ENCODE measurements at places on chromosomes 12 and 14. TPM values are rescaled to one million over a fixed set of nuclear protein-coding genes. Genes with fewer than 3 reads are reported as not detected.

The OR4E2 gene
- total RNA-seq: not detected

The DCN gene
- total RNA-seq: 1.8 TPM

The NOVA1 gene
- total RNA-seq: 4.2 TPM

- DNase-seq: no peak
Measured at GRCh38 chr12:9221483-9221882, 13.3 kb upstream of the PZP start.

DNA sequence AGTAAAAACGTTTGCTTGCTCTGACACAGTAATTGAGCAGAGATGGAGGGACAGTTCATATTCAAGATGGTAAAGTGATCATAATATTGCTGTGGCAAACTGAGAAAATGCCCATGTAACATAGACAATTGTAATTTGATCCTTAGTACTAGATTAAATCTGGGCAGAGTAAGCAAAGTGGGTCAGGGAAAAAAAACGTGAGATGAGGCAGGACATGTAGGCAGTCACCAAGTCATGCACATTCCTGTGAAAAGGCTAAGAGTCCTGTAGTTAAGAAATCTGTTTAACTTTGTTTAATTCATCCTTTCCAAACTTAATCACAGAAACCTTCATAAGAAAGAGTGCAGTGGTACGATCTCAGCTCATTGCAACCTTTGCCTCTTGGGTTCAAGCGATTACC is 16.1 kb downstream of the BTBD7 start:
- DNase-seq: no peak

DNA sequence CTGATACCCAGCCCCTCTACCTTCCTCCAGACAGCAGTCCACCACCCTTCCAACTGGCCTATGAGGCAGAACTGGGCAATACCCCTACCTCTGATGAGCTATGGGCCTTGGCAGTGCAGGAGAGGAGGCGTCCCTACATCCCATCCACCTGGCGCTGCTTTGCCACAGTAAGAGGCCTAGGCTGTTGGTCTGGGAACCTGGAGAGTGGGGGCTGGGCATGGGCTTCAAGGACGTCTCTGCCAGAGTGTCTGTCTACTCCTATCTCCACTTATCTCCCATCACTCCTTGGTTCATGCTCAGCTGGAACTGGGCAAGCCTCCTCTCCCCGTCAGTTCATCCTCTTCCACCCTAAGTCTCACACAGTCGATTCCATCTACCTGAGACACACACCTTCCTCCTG is 6.5 kb downstream of the AMHR2 start:
- DNase-seq: no peak

GRCh38 chr14:53306267-53306721 is 153.2 kb upstream of the DDHD1 start:
- DNase-seq: peak; percentile 41

DNA sequence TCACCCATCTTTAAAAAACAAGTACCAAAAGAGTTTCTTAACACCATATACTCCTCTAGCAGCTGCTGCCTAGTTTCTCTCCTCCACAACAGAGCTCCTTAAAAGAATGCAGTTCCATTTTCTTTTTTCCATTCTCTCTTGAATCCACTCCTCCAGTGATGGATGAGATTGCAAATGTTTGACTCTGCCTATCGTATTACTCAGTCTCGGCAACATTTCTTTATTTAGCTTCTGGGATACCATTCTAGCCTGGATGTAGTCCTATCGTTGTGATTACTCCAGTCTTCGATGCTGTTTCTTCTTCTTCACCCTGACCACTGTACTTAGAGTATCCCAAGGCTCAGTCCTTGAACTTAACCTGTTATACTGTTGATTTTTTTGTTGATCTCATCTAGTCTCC is 30.8 kb downstream of the CAND1 start:
- DNase-seq: no peak

GRCh38 chr14:78245238-78245637 is 75.1 kb downstream of the NRXN3 start:
- no peak for DNase-seq

DNA sequence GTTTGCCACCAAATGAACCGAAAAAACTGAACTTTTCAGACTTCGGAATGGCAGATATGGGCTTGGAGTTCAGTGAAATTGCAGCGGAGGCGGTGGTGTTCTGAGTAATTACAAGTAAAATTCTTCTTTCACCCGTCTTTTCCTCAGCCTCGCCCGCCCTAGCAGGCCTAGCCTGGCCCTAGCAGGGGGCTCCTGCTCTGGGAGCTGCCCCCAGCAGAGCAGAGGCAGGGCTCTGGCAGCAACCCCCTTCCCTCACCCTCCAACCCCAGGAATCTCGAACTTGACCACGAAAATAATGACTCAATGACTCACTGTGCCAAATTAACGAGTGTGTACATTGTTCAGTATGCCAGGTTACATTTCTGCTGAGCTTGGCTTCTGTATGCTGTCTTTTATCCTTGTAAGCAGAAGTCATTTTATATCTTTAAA is 1.1 kb downstream of the PAPLN start:
- peak; percentile 40 for DNase-seq

Measured in NCI-H460 (cell line).